ENCODE measurements at places on chromosomes 2 and 18.

GRCh38 chr18:14776801-14777200 is 28.8 kb downstream of the ANKRD30B start:
- DNase-seq = no peak

DNA sequence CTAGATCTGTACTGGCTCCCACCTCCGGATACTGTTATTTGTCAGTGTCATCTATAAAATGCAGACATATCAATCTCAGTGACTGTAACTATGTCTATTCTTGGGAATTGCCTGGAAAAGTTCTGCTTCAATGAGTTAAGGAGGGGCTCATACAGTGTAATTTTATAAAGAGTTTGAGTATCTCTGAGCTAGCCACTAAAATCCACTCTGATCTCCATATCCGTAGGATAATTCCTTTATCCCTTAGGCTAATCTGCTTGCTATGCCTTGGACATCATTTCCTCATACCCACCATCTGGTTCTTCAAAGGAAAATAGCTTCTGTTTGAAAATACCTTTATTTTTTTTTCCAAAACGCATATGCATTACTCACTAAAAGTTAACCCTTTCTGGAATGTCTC is 863.2 kb downstream of the SUCLG1 start:
- DNase-seq = no peak

GRCh38 chr2:156657809-156658208 is 221.6 kb downstream of the GPD2 start:
- DNase-seq = no peak

- no peak for DNase-seq
These were observed 242.0 kb upstream of the LYPD1 start for GRCh38 chr2:132911726-132912724.

- no peak for DNase-seq
These were observed 104.4 kb downstream of the DOCK10 start for GRCh38 chr2:224937887-224938286.
